ENCODE measurements at places on chromosomes 12 and 14.

DNA sequence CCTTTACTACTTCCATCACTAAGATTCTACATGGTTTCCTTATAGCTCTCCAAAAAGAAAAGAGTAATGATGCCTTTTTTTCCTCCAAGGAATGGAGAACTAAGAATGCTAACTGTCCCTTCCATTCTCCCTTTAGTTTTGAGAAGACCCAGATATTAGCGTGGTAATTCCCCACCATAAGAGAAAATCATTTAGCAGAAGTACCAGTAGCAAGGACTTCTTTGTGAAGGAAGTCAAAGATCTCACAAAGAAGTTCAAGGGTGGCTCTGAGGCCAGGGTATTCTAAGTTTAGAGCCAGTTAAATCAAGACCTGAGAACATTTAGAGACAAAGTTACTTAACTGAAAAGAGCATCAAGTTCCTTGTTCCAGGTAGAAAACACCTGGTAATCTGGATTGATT lies 7.3 kb downstream of the USP15 start:
- no peak for DNase-seq

DNA sequence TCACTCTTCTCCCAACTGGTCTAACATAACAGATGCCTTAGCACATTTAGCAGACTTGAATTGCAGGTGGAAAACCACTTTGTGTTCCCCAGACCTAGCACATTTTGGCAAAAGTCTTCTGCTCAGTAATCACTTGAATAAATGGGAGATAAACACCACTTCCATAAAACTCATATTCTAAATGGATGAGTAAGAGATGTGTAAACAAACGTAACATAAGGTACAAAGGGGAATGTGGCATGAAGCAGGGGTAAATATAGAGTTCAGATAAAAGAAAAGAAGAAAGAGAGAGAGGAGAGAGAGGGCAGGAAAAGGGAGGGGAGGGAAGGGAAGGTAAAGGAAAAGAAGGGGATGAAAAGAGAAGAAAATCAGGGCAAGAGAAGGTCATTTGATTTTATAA lies 17.0 kb upstream of the KERA start:
- DNase-seq: no peak

- DNase-seq: no peak
These were observed 9.2 kb downstream of the KMT2D start for GRCh38 chr12:49051373-49051764.

- DNase-seq: no peak
These were observed 132.3 kb upstream of the PWP1 start for GRCh38 chr12:107553211-107553765.

- no peak for DNase-seq
These were observed 368.2 kb upstream of the PRICKLE1 start for GRCh38 chr12:42957561-42958290.

- no peak for DNase-seq
These were observed 317.0 kb upstream of the TMPO start for GRCh38 chr12:98198261-98198982.

DNA sequence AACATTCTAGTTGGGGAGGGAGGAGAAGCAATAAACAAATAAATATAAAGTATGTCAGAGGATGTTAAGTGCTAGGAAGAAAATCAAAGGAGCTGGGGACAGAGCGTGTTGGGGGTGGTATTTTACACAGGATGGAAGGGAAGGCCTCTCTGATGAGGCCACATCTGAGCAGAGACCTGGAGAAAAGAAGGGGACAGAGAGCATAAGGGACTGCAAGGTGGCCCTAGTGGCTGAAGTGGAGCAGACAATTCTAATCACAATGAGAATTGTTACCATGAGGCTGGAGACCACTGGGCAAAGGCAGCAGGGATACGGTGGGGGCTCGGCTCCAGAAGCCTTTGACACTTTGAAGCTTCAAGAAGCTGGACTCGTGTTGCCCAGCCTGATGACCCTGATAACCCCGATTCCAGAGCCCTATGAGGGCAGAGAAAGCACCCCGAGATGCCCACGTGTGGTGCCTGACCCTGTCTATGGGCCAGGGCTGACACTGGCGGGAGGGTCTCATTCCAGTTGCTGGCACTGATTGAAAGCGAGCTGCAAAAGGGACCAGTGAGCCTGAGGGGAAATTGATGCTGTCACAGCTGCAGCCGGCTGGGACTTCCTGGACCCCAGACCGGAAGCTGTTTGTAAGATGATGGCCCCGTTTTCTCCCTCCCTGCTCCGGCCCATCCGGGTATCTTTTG lies 169.1 kb downstream of the RBM19 start:
- no peak for DNase-seq

- no peak for DNase-seq
These were observed 91.8 kb upstream of the PWP1 start for GRCh38 chr12:107593713-107594381.

GRCh38 chr12:3571724-3572123 lies 80.7 kb downstream of the PRMT8 start:
- no peak for DNase-seq

DNA sequence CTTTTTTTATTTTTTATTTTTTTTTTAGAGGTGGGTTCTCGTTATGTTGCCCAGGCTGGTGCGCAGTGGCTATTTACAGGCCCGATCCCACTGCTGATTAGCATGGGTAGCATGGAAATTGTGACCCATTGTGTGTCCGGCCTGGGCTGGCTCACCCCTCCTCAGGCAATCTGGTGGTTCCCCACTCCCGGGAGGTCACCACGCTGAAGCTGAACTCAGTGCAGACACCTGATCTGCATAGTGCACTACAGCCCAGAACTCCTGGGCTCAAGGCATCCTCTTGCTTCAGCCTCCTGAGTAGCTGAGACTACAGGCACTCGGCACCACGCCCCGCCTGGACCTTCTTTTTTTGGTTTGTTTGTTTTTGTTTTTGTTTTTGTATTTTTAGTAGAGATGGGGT lies 5.5 kb upstream of the CD4 start:
- no peak for DNase-seq

- DNase-seq: no peak
These were observed 15.2 kb upstream of the DLK1 start for GRCh38 chr14:100711493-100711892.

- no peak for DNase-seq
These were observed 158.9 kb upstream of the PLEKHA5 start for GRCh38 chr12:18970603-18971002.

- DNase-seq: no peak
These were observed 123.3 kb downstream of the KCNA5 start for GRCh38 chr12:5166976-5167375.

DNA sequence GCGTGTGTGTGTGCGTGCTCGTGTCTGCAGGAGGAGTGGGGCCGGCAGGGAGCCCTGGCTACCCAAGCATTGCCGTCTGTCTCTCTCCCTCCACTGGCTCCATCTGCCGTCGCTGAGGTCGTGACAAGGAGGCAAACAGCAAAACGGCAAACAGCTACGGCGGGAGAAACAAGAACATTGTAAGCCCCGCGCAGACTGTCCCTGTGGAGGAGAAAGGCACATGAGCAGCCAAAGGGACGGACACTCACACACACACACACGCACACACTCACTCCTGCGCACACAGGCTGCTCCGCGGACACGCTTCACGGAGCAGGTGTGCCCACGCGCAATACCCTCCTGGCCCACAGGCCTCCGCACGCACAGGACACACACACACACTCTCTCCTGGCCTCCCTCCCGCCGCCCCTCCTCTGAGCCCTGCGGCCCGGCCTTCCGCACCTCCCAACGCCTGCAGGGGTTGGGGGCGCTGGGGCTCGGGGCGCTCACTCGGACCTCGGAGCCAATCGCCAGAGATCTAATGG lies 905 bp downstream of the CISTR start:
- DNase-seq: peak; percentile 19

GRCh38 chr14:78614593-78614992 lies 444.4 kb downstream of the NRXN3 start:
- no peak for DNase-seq

DNA sequence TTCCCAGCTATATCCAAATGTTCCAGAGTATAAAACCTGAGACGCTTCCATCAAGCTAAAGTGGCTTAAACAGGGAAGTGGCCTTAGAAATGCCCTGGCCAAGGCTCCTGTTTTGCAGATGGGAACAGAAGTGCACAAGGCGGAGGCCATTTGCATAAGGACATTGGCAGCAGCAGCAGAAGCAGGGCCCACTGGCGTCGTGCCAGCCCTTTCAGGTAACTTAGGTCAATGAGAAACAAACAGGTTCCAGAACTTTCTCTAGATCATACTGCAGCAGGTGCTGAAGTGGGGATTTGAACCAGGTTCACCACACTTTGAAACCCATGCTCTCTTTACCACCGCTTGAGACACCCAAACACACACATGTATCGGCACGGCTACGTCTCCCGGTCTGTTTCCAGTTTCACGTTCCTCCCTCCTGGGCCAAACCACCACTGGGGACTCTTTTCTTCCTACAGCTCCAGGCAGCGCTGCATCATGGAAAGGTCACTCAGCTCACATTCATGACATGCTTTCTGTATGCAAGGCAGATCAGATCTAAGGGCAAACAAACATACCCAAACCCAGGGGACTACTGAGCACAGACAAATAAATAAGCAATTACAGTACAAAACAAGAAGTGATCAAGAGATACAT lies 46.0 kb upstream of the PLEKHG6 start:
- peak; percentile 56 for DNase-seq

- no peak for DNase-seq
These were observed 5.0 kb downstream of the CDCA4 start for GRCh38 chr14:105015905-105016304.

DNA sequence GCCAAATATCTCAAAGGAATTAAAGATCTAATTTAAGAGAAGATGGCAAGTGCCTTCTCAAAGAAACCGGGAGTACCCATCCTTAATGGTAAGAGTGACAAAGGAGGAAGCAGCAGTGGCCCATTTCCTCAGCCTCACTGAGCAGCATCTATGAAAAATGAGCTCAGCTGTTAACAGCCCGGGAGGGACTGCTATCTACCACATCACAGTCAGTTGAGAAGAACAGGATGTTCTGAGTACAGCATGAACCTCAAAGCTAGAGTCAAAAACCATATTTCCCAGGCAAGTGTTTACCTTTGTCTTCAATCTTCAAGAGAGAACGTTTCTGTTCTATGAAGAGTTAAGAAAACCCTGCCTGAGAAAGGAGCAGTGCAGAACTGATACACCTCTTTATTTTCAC lies 115.0 kb downstream of the BTG1 start:
- no peak for DNase-seq

DNA sequence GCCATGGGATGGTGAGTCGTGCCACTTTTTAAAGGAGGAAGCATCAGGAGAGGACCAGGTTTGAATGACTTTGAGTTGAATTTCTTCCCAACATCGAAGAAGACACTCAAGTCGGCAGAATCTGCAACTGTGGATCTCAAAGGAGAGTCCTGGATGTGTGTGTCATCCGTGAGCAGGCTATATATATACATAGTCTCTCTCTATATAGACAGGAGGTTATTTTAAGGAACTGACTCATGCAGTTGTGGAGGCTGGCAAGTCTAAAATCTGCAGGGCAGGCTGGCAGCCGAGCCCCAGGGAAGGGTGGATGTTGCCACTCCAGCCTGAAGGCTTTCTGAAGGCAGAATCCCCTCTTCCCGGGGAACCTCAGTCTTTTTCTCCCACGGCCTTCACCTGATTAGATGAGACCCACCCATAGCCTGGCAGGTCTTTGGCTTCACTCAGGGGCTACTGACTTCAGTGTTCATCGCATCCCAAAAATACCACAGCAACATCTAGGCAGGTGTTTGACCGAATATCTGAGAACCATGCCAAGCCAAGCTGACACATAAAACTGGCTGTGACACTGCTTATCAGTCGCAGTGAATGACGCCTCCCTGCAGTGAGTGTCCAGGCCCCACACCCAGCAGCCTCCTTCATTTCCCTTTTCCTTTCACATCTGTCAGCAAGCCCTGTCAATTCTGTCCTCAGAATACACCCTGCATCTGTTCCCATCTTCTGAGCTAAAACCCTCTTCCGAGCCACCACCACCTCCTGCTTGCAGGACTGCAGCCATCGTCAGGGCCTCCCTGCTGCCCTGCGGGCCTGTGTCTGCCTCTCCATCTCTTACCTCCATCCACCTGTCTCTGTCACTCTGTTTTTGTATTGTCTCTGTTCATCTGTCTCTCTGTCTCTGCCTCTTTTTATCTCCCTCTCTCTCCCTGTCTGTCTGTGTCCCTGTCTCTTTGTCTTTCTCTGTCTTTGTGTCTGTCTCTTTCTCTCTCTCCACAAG lies 54.0 kb downstream of the ZNF664 start:
- no peak for DNase-seq

GRCh38 chr12:102171951-102172350 lies 25.7 kb downstream of the PMCH start:
- DNase-seq: no peak

DNA sequence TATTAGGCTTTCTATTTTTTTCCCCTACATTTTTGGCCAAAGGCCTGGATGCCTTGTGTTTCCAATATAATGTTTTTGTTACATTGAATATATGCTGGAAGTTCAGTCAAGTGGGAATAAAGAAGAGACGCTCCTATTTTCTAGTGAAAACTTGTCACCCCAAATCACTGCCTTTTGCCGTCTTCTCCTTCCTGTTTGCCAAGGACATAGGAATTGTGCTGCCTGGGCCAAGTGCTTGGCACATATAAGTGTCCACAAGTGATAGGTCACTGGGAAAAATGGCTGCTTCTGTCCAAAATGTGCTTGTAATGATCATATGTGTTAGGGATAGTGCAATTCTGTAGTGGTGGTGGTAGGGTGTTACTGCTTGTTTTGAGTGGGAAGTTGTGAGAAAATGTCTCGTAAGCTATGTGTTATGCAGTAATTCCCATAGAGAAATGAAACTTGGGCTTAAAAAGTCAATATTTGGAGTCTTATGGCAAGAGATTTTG lies 11.6 kb upstream of the KCNJ8 start:
- no peak for DNase-seq

- no peak for DNase-seq
These were observed 34.9 kb downstream of the ETV6 start for GRCh38 chr12:11684393-11684792.

DNA sequence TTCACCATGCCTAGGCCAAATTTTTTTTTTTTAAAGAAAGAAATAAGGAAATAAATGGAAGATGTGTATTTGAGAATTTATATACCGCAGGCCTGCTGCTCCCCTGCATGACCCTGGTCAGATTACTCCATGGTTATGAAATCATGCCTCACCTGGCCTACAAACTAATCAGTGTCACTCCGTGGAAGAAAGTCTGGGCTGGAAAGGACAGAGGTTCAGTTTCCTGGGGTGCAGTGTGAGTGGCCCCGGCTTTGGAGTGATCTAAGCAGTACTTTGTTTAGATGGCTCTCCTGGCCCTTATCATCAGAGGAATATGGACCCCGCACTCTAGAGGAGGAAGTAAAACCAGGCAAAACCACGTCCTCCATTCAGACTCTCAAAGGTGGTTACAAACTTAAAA lies 9.6 kb downstream of the APOBEC1 start:
- DNase-seq: no peak

GRCh38 chr12:96070670-96071279 lies 35.4 kb upstream of the LTA4H start:
- no peak for DNase-seq

GRCh38 chr12:105935106-105935505 lies 203.6 kb downstream of the NUAK1 start:
- DNase-seq: no peak

- peak; percentile 10 for DNase-seq
These were observed 165.1 kb downstream of the MON2 start for GRCh38 chr12:62631471-62632410.

DNA sequence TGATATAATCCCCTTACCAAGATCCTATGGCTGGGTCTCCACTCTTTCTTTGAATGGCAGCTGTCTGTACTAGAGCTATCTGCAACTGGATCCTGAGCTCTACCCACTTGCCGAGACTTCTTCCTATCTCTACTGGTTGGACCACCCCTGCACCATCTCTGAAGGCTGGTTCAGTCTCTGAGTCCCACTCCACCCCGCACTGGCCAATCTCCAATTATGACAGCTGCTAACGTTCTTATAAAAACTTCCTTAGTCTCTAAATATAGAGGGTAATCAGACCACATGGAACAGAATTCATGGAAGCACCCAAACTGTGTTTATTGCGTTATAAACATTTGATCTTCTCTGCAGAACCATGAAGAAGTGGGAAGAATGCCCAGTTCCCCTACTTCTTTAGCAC lies 186.6 kb upstream of the EEA1 start:
- DNase-seq: no peak

Measured in NCI-H187 (cell line).